ENCODE measurements at places on chromosomes 16 and 17. TPM values are rescaled to one million over a fixed set of nuclear protein-coding genes. Genes with fewer than 3 reads are reported as not detected.

NEUROD2 gene
- total RNA-seq = not detected

FAM117A gene
- total RNA-seq = 17.3 TPM

PALB2 gene
- 8.3 TPM for total RNA-seq

NACA2 gene
- total RNA-seq = not detected

EPN3 gene
- 1.3 TPM for total RNA-seq

DNAH9 gene
- total RNA-seq = 35.3 TPM

IRF8 gene
- 36.2 TPM for total RNA-seq

ASPA gene
- total RNA-seq = 17.5 TPM

DNAH17 gene
- 1.3 TPM for total RNA-seq

CA4 gene
- 57.3 TPM for total RNA-seq

IKZF3 gene
- 3.9 TPM for total RNA-seq

COPZ2 gene
- 6.8 TPM for total RNA-seq

NRN1L gene
- 5.8 TPM for total RNA-seq

SPECC1 gene
- total RNA-seq = 27.1 TPM

SLC35G6 gene
- not detected for total RNA-seq

UNC45B gene
- total RNA-seq = 0.43 TPM

PRRT2 gene
- 6.5 TPM for total RNA-seq

FUS gene
- total RNA-seq = 272 TPM

RCVRN gene
- total RNA-seq = not detected

TMEM97 gene
- 62.6 TPM for total RNA-seq

C1QL1 gene
- total RNA-seq = 0.57 TPM

AURKB gene
- total RNA-seq = 3.9 TPM

UMOD gene
- total RNA-seq = not detected

MAF gene
- 66.8 TPM for total RNA-seq

TNP2 gene
- total RNA-seq = not detected

BICDL2 gene
- total RNA-seq = 15.9 TPM

ITGA3 gene
- total RNA-seq = 142 TPM

SERPINF2 gene
- total RNA-seq = 41.1 TPM

DYNLRB2 gene
- total RNA-seq = 17.0 TPM

EFNB3 gene
- total RNA-seq = 4.1 TPM

HAP1 gene
- 0.26 TPM for total RNA-seq

CCL14 gene
- total RNA-seq = 25.3 TPM

All from lung (tissue), 17 donors.